Stimulated activated CD8-positive, alpha-beta memory T cell treated with anti-CD3 and anti-CD28 coated beads, Interleukin-4, amount 100 ng/mL, for 1 hour (primary cell): ENCODE measurements at places on chromosomes 12 and 14.

DNA sequence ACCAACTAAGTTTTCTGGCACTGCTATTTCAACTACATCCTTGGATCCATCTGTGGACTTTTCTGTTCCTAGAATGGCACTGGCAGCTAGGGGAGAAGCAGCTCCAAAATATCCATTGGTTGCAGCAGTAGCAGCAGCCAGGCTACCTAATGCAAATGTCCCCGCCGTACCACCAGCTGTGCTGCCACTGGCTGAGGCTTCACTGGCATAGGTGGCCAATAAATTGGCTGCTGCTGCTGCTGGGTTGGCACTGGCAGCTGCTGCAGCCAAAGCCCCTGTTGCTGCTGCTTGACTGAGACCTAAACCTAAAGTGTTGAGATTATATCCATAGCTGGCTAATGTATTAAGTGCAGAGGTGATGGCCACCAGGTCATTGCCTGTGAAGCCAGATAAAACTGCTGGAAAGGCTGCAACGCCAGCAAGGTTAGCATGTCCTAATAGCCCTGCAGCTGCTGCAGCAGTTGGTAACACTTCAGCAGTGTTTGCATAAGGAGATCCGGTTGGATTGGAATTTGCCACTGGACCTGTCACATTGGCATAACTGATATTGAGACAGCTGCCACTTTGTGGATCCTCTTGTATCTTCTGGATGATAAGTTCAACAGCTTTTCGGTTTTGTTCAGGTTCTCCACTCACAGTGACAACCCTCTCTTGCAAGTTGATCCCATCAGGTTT lies 149.5 kb downstream of the NOVA1 start:
- no peak for DNase-seq

GRCh38 chr12:88518863-88519403 lies 61.3 kb downstream of the KITLG start:
- DNase-seq: no peak

- DNase-seq: peak; percentile 68
Observed at GRCh38 chr12:51820526-51821439, 27.7 kb downstream of the FIGNL2 start.

DNA sequence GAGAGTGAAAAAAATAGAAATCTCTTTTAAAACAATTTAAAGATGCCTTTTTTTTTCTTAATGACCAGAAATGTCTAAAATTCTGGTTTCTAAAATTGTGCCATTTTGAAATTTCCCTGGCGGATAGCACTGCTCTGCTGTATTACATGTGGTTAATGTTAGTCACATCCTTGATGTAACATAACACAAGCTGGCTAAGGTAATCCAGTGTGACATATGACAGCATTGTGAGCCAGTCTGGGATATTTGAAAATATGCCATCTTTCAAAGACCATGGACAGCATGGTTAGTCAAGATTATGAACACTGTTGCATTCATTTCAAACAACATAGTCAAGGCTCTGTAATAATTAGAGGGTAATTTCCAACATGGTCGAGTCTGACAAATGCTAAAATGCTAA lies 133.2 kb downstream of the ALX1 start:
- no peak for DNase-seq

DNA sequence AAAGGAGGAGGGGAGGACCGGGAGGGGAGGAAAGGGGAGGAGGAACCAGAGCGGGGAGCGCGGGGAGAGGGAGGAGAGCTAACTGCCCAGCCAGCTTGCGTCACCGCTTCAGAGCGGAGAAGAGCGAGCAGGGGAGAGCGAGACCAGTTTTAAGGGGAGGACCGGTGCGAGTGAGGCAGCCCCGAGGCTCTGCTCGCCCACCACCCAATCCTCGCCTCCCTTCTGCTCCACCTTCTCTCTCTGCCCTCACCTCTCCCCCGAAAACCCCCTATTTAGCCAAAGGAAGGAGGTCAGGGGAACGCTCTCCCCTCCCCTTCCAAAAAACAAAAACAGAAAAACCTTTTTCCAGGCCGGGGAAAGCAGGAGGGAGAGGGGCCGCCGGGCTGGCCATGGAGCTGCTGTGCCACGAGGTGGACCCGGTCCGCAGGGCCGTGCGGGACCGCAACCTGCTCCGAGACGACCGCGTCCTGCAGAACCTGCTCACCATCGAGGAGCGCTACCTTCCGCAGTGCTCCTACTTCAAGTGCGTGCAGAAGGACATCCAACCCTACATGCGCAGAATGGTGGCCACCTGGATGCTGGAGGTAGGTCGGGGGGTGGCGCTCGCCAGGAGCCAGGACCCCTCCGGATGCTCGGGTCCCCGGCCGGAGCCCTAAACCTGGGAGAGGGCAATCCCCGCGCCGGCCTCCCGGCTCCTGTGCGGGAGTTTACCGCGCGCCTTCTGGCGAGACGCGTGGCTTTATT lies at the start of gene CCND2:
TSS of gene CCND2 (plus strand) at position 111 of the 744 bp plus-strand sequence. CDS start at position 390, 279 bp downstream.
- no peak for DNase-seq

DNA sequence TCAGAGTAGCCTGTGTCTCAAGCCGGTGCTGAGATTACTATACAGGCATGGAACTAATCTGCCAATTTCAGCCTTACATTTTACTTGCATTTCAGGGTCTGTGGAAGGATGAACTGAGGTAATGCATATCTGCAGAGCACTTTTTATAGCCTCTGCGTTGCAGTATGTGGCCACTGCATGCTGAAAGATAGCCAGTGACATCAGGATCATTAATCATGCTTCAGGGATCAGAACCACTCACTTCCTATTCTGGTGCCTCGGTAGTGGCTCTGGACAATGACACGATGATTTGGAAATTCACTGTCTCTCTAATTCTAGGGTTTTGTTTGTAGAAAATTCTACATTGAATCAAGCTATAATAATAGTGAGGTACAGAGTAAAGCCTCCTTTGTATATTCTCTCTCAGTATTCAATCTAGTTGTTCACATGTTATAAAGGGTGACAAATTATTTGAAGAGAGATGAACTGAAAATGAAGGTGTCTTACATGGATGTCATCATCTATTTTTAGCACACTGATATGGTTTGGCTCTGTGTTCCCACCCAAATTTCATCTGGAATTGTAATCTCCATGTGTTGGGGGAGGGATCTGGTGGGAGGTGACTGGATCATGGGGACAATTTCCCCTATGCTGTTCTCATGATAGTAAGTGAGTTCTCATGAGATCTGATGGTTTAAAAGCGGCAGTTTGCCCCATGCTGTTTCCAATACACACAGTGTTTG lies 554.3 kb upstream of the MIS18BP1 start:
- DNase-seq: no peak

- DNase-seq: peak; percentile 25
Observed at GRCh38 chr14:70886421-70887206, 20.6 kb upstream of the PCNX1 start.

- no peak for DNase-seq
Observed at GRCh38 chr14:85319998-85320630, 209.8 kb upstream of the FLRT2 start.

DNA sequence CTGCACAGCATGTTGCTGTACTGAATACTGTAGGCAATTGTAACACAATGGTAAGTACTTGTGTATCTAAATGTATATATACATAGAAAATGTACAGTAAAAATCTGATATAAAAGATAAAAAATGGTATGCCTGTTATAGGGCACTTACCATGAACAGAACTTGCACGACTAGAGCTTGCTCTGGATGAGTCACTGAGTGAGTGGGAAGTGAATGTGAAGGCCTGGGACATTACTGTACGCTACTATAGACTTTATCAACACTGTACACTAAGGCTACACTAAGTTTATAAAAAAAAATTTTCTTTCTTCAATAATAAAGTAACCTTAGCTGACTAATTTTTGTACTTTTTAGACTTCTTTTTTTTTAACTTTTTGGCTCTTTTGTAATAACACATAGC lies 24.2 kb upstream of the NEDD1 start:
- no peak for DNase-seq

DNA sequence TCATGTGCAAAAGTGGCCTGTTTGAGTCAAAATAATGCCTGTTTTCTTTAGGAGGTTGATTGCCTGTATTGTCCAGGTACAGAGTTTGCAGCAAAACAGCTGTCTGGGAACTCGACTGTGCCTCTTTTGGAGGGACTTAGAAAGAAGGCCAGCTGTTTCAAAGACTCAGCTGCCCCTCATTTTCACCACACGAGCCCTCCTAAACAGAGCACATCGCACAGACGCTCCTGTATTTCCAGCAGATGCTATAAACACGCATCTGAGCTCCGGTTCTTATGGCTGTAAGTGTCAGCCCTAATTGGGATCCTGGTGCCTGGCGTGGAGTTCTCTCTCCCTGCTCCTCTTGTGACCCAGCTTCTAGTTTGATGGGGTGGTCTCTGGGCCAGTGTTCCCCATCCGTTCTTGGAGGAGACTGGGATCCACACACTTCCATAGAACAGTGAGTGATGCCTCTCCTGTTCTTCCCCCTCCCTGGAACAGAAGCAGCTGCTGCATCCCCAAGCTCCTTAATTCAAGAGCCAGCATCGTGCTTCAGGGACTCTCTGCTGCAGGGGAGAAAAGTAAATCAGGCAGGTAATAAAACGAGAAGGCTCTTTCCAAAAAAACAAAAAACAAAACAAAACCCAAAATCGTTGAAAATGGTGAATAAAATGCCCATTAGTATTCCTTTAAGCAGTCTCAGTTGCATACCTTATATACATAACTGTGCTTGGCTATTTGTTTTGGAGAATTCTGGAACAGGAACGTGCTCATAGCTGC lies 269.0 kb downstream of the SLC15A4 start:
- no peak for DNase-seq

DNA sequence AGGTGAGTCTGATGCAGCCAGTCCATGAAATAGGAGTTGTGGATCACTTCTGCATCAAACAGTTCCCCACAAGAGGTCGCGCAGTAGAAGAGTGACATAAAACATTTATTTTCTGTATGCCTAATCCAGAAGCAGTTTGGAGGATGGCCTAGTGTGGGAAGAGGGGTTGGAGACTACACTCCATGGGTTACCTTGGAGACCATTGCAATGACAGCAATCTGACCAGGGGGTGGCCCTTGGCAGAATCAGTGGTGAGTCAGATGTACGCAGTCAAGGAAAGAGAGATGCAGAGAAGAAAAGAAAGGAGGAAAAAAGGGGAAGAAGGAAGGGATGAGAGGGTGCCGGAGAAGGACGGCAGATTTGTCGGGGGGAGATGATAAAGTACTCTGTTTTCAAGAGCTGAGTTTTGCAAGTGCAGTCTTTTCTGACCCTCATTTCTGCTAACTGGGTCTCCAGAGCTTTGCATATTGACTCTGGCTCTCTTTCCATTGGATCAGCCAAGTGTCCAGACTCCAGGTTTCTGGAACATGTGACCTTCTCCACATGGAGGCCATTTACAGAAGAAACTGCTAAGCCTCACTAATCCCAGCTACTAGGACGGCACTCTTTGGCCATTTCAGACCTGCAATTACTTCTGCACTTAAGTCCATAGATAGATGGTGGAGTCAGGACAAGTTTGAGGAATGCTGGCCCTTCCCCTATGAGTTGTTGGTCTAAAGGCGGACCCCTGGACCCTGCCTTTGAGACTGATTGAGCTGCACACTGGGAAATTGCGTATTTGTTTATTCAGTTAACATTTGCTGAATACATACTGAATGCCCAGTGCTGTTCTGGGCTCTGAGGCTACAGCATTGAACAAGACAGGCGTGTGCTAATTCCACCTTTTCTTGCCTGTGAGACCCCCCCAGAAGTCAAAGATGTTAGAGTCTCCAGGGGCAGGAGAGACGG lies 424.2 kb downstream of the BCL11B start:
- DNase-seq: no peak

DNA sequence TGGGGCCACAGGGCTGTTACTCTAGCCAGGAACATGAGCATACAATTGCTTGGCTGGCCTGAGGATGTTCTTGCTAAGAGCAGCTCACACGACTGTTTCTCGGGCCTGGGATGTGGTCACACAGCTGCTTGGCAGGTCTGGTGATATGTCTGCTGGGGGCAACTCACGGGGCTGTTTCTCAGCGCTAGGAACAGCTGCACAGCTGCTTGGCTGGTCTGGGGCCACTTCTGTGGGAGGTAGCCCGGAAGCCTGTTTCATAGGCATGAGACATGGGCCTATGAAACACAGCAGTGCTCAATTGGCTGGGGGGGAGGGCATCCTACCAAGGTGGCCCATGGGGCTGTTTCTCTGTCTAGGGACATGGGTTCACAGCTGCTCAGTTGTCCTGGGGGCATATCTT lies 73.4 kb upstream of the DDHD1 start:
- DNase-seq: no peak

- DNase-seq: no peak
Observed at GRCh38 chr14:92718664-92719063, 29.8 kb downstream of the LGMN start.

DNA sequence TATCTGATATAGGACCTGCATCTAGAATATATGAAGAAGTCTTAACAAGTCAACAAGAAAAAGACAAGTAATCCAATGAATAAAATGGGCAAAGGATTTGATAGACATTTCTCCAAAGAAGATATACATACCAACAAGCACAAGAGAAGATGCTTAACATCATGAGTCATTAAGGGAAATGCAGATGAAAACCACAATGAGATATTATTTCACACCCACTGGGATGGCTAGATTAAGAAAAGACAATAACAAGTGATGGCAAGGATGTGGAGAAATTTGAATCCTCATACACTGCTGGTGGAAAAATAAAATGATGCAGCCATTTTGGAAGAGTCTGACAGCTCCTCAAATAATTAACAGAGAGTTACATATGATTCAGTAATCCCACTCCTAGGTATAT lies 502.6 kb downstream of the FUT8 start:
- no peak for DNase-seq

- DNase-seq: no peak
Observed at GRCh38 chr14:89681086-89682018, 264.3 kb upstream of the FOXN3 start.

- no peak for DNase-seq
Observed at GRCh38 chr12:109926016-109926415, 25.9 kb downstream of the TCHP start.

DNA sequence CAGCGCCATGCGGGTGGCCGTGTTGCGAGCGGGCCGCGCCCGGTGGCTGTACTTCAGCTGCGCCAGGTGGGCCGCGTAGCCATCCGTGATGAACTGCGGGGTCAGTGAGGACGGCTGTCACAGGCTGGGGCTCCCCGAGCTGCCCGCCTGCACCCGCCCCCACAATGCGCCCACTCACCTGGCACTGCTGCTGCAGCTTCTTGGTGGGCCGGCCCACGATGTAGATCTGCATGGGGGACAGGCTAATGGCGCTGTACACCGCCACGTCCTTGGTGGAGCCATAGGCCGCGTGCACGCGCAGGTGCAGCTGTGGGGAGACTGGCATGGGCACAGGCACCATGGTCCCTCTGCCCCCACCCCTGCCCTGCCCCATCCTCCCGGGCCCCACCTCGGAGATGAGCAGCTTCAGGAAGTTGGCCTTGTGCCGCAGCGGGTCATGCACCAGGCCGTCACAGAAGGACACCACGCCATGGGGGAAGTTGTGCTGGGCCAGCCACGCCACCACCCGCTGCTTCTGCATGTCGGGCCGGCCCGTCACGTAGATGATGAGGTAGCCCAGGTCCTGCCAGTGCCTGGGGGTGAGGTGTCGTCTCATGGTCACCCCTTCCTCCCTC lies 5.9 kb downstream of the ARL6IP4 start:
- no peak for DNase-seq

DNA sequence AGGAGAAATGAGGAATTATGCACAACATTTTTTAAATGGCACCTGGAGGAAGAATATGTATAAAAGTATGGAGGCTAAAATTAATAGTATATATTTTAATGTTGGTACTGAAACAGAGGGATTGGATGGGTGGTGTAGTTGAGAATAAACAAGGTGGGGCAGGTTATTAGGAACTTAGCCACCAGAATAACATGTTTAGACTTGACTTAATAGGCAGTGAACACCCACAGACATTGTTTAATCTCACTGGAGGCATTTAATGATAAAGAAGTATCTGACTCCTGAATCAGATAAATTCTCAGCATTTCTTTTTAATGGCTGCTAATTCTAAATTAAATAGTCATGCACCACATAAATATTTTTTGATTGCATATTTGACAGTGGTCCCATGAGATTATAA lies 139.7 kb downstream of the CNTN1 start:
- no peak for DNase-seq
